ENCODE measurements at places on chromosomes 6 and 20.

GRCh38 chr6:150953851-150954250, 88.3 kb downstream of the MTHFD1L start:
- DNase-seq, result no peak

DNA sequence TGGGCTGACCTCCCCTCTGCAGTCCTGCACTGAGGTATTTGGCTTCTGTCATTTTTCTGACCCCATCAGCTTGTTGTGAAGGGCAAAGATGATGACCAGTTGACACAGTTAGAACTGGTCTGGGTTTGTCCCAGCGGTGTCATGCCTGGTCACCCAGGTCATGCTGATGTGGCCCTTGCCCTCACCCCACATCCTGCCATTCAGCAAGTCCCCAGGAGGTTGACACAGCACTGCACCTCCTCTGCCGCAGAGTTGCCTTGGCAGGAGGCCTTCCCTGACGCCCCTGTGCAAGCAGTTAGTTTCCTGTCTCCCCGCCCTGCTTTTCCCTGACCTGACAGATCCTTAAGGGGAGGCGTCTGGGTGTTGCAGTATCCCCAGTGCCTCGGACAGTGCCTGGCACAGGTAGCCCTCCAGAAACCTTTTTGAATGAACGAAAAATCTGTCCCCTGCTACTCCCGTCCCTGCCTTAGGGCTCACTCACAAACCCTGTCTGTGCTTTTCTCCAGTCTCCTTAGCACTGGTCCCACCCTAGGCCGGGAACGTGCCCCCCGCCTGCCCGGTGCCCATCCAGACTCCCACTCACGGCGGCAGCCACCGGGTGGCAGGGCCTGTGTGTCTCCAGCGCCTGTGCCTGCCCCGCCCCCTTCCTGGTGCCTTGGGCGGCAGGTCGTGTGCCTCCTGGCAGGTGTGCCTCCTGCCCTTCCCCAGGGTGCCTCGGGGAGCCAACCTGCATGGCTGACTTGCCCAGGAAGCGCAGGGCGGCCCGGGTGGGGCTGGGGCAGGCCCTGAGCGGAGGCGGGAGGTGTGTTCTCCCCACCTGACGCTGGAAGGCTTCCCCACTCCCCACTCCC, 146.3 kb upstream of the RNF24 start:
- DNase-seq, result no peak

DNA sequence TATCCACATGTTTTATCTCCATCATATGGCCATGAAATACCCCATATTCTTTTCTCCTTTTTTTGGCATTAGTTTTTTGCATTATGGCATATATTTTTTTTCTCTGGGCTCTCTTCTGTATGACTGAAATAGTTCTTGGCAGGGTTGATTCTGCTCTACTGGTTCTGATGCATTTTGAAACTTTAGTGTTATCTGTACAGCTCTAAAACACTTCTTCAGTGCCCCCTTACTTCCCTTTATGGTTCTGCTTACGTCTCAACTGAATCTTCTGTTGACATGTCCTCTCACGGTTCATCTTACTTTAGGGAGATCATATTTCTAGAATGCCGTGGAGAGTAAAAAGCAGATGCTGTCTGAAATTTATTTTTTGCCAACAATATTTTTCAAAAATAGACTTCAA, 23.2 kb upstream of the TXNDC5 start:
- no peak for DNase-seq

DNA sequence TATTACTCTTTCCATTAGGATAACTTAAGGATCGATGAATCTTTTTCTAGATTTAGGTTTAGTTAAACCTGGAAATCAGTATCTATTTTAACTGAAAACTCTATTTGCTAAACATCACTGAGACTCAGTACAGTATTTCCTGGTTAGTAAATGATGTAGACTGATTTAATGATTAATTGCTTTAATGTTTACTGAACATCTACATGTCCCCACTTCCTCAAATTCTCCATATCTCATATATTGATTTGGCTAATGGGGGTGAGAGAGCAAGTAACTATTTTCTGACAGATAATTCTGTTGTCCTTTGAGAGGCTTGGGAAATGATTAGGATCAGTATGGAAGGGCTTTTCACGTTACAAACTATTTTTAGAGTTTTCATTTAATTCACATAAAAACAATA, 10.3 kb downstream of the MKKS start:
- no peak for DNase-seq

DNA sequence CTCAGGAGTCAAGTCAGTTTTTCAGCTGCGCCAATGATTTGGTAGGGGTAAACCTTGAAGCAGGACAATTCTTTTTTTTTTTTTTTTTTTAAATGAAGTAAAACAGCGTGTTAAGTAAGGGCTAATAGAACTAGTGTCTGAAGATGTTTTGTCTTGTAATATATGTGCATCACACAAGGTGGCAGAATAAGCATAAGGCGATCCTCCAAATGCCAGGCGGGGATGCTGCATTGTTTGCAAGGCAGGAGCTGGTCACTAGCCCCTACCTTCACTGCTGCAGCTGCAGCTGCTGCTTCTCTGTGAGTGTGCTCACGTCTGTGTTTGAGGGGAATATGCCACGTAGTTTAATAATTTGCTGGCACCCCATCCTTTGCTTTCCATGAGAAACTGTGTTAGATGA, 272.7 kb upstream of the MAP3K7 start:
- no peak for DNase-seq

DNA sequence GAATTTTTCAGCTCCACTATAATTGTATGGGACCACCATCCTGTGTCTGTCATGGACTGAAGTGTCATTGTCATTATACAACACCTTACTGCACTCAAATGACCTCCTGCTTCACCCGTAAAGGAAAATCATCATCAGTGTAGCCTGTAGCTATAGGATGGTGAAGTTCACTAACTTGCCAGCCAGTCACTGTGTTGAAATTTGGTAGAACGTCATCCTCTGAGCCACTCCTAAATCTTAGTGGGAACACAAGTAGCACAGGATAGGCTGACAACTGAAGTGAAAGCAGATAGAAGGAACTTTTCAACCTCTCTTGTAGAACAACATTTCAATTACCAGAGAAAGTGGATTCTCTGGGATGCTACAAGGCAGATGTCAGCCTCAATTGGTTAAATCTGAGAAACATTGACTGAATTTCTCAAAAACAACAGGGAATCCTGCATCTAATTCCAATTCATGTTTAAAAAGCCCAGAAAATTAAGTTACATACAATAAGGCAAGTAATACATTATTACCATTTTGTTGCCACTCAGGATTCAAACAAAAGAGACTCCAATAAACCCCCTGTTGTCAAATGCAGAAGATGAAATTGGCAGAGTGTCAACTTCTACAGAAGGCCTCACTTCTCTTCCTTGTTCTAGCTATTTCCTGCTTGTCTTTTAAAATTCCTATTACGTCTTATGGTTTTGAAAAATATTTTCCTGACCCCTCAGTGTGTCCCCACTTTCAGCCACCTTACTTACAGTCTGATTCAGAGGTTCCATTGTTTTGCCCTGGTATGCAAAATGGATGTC, 647.9 kb upstream of the AGPAT4 start:
- no peak for DNase-seq

- DNase-seq, result no peak
Measured at GRCh38 chr6:167113935-167114910, 8.7 kb upstream of the CCR6 start.

- DNase-seq, result no peak
Measured at GRCh38 chr6:21377356-21377755, 216.2 kb upstream of the SOX4 start.

DNA sequence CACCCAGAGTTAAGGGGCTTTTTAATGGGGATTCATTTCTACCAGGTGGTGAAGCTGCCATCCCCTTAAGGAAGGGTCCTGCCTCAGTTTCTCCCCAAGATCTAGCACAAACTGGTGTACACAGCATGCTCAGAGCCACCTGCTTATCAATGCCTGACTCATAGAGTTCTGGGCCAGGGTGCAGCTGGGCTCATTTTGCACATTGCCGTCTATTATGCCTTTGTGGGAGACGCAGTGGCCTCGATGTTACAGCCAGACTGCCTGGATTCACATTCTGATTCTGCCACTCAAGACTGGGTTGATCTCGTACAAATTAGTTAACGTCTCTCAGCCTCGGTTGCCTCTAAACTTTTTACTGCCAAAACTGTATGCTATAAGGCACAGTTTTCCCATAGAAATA, 365.7 kb downstream of the ZFAND3 start:
- DNase-seq, result no peak
